GM12878 (cell line): ENCODE measurements at places on chromosomes 11 and 22. TPM values are rescaled to one million over a fixed set of nuclear protein-coding genes. Genes with fewer than 3 reads are reported as not detected.

OR6T1 gene
- polyA plus RNA-seq, result not detected in 2 replicates

DNA sequence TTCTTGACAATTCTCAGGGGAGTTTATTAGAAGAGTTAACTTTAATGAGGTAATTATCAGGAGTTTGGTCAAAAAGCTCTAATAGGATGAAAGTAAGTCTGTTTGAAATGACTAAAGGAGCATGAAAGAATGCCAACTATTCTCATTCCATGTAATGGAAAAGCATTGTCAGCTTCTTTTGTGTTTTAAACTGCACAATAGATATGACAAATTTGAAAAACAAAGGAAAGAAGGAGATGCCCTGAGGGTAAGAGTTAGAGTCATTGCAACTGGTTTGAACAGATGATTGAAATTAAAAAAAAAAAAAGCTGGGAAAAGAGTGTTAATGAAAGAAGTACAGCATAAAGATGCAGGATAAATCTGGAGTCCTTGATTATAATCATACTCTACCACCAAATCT is 296.8 kb upstream of the FOLH1 start:
- no peak for DNase-seq
- H3K4me1 ChIP-seq, result no peaks in the 10 kb centered on the region
- no peak overlapping the region for H3K27ac ChIP-seq
- H3K36me3 ChIP-seq, result no peaks in the 10 kb centered on the region
- no peaks in the 10 kb centered on the region for H3K27me3 ChIP-seq

- H3K27me3 ChIP-seq, result no peaks in the 10 kb centered on the region
- H3K4me3 ChIP-seq, result no peak overlapping the region
- H3K4me1 ChIP-seq, result no peaks in the 10 kb centered on the region
- no peak overlapping the region for H3K27ac ChIP-seq
These were observed 237.8 kb downstream of the GRIK4 start for GRCh38 chr11:120749395-120749794.

GRCh38 chr11:132220474-132220873 is 850.1 kb downstream of the NTM start:
- no peak overlapping the region for H3K4me3 ChIP-seq
- DNase-seq, result no peak
- no peaks in the 10 kb centered on the region for H3K36me3 ChIP-seq
- H3K4me1 ChIP-seq, result no peaks in the 10 kb centered on the region

KCNJ5 gene
- not detected in 2 replicates for polyA plus RNA-seq

P4HA3 gene
- polyA plus RNA-seq, result 0.07 and 0.08 TPM in 2 replicates

OR5D13 gene
- polyA plus RNA-seq, result not detected in 2 replicates

DNA sequence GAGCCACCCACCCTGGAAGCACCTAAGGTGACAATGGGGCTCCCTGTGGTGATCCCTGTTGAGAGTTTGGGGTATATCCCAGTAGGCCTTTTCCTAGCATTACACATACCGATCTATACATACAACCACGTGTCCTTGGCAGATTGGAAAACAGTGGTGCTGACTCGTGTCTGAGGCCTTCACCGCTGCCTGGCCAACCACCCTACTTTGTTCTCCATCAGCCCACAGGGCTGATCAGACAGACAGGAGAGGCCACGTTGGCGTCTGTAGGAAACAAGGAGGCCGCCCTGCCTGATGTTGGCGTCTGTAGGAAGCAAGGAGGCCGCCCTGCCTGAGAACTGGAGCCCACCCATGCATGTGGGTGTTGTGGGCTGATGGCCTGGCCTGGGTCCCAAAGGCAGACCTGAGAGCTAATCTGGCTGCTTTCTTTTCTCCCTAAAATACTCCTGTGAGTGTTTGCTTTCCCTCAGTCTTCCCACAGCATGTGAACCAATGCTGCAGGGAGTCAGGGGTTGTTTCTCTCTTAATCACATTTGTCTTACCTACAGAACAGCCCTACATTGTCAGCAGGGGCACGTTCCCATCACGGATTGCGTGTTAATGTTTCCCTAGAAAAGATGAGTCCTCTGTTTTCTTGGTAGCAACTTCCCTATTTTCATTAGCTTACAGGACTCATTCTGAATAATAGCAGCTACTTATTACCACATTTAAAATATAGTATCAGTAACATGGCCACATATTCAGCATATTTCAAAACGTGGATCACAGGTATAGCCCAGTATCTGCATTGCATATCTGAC is 57.2 kb downstream of the SBF1 start:
- no peaks in the 10 kb centered on the region for H3K27me3 ChIP-seq
- H3K27ac ChIP-seq, result no peak overlapping the region
- H3K4me3 ChIP-seq, result no peak overlapping the region
- DNase-seq, result no peak

GRCh38 chr11:120746836-120747609 is 235.5 kb downstream of the GRIK4 start:
- no peaks in the 10 kb centered on the region for H3K27me3 ChIP-seq
- no peak overlapping the region for H3K4me3 ChIP-seq
- no peaks in the 10 kb centered on the region for H3K36me3 ChIP-seq
- H3K4me1 ChIP-seq, result no peaks in the 10 kb centered on the region
- DNase-seq, result no peak
